Glomerular endothelial cell (primary cell): ENCODE measurements at places on chromosomes 7 and 10.

DNA sequence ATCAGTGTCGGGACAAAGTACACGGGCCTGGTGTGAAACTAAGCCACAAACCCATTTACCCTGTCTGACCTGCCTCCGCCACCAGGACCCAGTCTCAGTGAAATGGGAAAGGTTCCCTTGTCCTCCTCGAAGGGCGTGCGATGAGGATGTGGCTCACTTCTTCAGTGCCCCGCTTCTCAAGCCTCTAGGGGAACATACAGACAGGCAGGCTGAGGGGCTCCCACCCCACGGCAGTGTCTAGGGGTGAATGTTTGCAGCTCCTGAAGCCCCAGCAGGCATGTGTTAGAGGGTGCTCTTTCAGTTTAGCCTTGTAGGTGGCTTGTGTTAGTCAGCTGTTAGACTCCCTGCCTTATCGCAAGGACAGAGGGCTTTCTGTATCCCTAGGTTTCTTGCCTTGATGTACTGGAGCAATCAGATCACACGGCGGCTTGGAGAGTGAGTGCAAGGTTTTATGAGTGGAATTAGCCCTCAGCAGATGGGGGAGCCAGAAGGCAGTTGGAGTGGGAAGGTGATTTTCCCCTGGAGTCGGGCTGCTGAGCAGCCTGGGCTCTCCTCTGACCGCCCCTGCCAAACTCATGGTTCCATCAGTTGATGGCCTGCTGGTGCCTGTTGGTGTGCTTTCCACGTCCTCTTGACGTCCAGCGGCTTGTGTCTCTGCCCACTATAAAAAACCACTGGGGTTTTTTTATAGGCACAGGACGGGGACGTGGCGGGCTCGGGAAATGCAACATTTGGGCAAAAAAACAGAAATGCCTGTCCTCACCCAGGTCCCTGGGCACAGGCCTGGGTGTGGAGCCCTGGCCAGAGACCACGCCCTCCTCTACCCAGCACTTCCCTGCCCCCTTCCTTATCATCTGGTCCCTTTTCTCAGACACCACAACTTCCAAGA, 759 bp downstream of the NUDT1 start:
- DNase-seq = no peak

DNA sequence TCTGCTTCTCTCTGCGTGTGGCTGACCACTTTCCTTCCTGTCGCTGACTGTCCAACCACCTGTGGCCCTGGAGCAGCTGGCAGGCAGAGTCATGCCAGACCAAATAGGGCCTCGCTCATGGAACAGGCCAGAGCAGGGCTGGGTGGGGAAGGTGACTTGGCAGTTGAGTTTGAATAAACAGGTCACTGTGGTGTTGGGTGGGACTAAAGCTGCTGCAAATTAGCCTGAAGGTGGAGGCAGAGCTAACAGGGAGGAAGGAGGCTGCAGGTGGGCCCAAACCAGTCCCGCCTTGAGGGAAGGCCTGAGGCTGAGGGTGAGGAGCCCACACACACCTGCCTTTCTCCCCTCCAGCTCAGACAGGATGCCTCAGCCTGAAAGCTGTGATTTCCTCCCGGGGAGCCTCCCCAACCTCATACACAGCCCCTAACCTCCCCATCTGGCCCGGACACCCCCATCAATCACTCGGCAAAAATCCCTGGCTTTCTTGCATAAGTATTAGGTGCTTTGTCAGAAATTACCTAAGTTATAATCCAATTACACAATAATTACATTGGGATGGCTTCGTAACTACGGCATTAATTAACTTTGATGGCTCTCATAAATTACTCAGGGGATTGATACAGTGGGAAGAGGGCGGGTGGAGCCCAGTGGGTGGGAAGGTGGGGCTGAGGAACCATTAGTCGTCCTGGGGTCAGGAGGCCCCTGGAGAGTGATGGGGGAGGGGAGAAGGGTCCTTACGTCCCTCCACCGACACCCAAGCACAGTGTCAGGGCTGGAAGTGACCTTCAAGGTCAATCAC, 97.7 kb upstream of the PCBD1 start:
- no peak for DNase-seq

DNA sequence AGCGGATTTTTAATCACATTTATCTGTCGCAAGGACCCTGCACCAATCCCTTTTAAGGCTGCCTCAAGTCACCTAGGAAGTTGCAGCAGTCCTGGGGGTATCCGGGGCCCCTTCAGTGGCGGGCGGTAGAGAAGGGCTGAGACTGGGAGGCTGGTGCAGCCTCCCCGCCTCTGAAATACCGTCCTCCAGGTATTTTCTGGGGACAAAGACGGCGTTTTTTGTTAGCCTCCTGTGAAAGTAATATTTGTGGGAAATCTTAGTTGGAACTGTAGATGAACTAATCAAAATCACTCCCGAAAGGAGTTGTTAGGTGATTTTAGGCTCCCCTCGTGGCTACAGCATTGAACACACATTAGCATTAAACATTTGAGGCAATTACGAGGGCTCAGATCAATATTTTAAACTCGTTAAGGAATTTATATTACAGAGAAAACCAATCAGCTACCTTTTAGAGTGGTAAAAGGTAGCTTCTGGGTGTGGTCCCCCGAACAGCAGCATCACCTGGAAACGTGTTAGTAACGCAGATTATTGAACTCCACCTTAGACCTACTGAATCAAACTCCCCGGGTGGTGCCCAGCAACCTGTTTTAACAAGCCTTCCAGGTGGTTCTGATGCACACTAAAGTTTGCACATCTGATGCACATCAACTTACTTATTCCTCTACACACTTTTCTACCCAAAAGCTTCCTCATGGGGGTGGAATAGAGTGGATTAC, 530 bp upstream of the ANXA7 start:
- no peak for DNase-seq

DNA sequence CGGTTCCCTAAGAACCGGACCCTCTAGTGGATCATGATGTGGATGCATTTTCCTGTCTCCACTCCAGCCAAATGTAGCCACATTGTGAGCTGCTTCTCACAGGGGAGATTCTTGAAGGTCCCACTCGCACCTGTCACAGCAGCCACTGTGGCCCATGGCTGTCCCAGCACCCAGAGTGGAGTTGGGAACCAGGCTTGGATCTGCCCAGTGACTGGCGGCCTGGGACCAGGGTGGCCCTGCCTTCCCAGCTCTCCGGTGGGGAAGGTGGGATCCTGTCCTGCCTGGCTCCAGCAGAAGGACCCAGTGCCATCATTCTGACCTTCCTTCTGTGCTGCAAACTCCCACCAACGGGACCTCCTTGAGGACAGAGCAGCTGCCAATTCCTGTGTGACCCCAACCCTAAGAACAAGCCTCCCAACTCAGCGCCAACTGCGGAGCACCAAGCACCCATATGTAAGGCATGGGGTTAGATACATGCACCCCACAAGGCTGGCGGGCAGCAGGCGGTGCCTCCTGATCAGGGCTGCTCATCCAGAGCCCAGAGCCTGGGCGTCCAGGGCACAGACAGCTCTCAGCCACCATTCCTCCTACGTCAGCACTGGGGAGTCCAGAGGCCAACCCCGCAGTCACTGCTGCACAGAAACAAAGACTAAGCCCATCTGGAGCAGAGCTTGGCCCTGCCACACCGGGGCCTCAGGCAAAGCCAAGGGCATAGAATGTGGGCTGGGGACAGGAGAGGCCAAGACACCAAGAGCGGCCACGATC, 28.8 kb downstream of the EBF3 start:
- no peak for DNase-seq

DNA sequence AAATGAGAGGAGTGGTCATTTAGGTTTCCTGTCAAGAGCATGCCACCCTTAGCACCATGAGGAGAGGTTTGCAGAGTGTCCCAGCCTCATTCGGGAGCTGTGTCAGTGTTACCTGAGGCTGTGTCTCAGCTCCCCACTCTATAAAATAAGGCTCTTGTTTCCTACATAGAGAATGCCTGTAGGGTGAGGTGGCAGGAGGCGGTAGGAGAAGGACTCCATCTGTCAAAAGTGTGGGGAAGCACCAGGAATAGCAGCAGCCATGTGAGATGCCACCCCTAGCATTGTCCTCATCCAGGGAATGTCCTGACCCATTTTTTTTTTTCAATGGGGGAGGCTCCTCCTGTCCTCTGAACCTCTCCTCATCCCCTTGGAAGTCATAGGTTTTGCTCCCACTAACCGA, 451.2 kb downstream of the PLXNA4 start:
- no peak for DNase-seq

GRCh38 chr7:152583006-152583405, 92.9 kb downstream of the XRCC2 start:
- no peak for DNase-seq

DNA sequence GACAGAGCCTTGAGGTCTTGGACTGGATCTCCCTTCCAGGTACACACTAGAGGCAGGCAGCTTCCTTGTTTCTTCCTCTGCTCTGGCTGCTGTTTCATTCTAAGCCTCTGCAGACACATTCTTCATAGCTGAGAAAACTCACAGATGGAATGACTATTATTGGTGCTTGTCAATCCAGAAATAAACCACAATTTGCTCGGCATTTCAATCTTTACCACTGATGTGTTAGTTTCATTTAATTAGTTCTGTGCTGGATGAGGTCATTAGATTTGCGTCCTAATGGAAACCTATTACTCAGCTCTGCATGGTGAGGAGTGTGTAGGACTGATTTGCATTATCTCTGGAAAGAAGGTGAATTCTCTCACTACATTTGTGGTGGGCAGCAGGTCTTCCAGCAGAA, 392.5 kb downstream of the NRG3 start:
- no peak for DNase-seq

- no peak for DNase-seq
These were observed 178.2 kb downstream of the CCDC3 start for GRCh38 chr10:12823328-12823727.

DNA sequence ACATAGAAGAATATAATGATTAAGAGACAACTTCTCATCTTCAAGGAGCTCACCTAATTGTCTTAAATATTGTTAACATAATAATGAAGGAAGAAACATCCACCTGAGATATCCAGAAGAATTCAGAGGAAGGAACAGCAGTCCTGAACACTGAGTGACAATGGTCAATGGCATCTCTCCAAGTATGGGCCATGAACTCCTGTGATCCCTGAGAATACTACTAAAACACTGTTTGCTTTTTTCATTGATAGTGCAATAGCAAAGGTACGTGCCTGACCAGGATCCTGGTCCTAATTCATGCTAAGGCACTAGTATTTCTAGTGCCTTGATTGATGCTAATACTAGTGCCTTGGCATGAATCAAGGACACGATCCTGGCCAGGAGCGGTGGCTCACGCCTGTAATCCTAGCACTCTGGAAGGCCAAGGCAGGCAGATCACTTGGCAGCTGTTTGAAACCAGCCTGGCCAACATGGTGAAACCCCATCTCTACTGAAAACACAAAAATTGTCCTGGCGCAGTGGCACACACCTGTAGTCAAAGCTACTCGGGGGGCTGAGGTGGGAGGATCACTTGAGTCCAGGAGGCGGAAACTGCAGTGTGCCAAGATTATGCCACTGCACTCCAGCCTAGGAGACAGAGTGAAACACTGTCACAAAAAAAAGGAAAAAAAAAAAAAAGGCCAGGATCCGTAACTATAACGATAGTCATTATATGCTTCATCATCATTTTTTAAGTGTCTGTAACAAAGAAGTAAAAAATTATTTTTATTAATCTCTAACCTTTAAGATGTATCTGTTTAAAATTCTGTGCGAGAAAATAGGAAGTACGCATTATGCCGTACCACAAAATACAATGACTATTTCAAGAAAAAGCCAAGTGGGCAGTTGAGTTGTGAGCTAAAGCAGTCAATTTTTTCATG, 49.1 kb downstream of the SRPK2 start:
- DNase-seq = no peak

DNA sequence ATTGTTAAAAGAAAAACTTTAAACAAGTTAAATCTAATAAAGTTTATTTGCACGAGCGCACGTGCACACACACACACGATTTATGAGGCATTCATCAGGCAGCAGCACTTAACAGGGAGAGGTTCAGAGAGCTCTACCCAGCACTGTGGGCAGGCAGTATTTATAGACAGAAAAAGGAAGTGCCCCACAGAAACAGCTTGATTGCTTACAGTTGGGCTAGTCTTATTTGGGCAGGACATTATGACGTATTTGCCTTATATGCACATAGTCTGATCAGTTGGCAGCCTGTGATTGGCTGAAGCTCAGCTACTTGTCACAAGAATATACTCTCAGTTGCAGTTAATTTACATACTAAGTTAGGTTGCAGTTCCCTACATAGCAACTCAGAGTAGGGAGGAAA, 1.2 kb upstream of the SDHAF3 start:
- DNase-seq = no peak

- no peak for DNase-seq
These were observed 96.3 kb upstream of the DDC start for GRCh38 chr7:50661345-50662040.

DNA sequence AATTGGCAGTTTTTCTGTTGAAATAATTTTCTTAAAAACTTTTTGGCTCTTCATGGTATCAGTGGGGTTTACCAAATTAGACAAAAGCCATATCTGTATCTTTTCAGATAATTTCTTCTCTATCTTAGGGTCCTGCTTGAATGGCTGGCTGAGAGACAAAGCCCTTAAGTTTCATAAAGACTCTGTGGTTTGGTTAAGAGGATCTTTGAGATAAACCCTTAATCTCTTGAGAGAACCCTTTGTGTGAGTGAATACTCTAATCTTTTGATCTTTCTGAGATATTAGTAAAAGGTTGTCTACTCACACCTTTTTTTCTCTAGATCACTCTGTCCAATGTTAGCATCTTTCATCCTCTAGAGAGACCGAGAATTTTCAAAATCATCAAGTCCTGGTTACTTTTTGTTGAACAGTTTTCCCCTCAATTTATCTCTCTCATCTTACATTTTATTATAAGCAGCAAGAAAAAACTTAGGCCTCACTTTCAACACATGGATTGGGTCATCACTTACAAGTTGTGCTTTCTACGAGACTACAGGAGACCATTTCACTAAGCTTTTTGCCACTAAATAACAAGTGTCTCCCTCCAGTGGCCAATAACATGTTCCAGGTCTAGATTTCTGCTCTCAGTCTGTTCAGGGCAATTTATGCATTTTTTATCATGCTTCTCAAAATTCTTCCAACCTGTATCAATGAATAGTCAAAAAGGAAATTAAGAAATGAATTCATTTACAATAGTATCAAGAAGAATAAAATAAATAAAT, 28.4 kb downstream of the DNAJC9 start:
- no peak for DNase-seq

- no peak for DNase-seq
These were observed 27.5 kb downstream of the DLG5 start for GRCh38 chr10:77899080-77899477.

- DNase-seq = no peak
These were observed 115.8 kb downstream of the HTR7 start for GRCh38 chr10:90741926-90742565.

DNA sequence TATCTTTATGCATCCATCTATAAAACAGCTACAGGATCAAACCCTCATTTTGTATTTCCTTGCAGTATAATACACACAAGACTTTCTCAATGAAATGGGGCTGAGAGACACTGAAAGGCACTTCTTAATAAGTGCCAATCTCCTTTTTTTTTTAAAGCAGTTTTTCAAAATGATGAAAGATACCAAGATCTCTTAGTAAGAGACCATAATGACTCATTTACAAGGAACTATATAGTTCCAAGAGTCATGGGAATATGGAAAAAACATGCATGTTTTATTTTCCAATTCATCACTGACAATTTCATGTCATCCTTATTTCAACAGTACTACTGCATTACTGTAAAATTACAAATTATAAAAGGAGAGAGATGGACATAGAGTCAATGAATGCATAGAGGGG, 973.7 kb downstream of the GATA3 start:
- no peak for DNase-seq

GRCh38 chr10:71981015-71981875, 17.1 kb downstream of the CHST3 start:
- DNase-seq = no peak
